ENCODE measurements at places on chromosomes 4 and X.

- DNase-seq: no peak
Observed at GRCh38 chr4:108546728-108547127, 73.6 kb upstream of the RPL34 start.

- no peak for DNase-seq
Observed at GRCh38 chrX:122816288-122816687, 367.8 kb upstream of the GRIA3 start.

GRCh38 chrX:108121291-108121690, 29.7 kb downstream of the ATG4A start:
- no peak for DNase-seq

- DNase-seq: no peak
Observed at GRCh38 chr4:7135389-7135746, 57.0 kb upstream of the SORCS2 start.

- DNase-seq: no peak
Observed at GRCh38 chr4:120991885-120992284, 69.4 kb upstream of the PRDM5 start.

- DNase-seq: no peak
Observed at GRCh38 chrX:68511255-68511654, 12.4 kb downstream of the YIPF6 start.

GRCh38 chrX:118272242-118272641, 73.7 kb upstream of the WDR44 start:
- DNase-seq: no peak

GRCh38 chr4:113125418-113125817, 76.0 kb downstream of the ANK2 start:
- no peak for DNase-seq

- DNase-seq: no peak
Observed at GRCh38 chr4:84151574-84151973, 347.5 kb downstream of the NKX6-1 start.

DNA sequence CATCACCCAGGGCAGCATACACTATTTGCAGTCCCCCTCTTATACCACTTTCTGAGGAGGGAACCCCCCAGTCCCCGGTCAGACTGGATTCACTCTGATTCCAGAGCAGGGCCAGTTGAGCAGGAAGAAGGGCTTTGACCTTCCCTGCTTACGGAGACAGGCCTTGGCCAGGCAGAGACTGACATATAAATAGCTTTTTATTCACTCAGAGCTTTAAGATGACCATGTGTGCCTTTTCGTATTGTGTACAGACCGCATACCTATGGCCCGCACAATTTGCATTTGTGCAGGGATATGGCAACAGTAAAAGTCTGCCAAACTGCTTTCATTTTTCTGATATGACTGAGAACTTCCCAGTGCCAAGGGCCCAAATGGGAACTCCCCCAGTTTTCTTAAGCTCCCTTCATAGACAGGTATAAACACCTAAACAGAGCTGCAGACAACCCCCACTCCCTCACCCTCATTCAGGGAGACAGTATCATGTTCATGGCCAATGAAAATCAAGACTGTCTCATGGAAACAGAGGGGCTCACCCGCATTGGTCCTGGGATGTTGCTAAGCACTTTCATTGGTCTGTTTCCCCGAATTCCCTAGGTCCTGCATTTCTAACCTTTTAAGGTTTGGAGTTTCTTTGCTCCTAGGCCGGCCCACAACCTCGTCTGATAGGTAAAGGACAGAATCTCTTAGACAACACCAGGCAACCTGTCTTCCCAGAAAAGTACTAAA, 86.0 kb downstream of the RTL5 start:
- DNase-seq: no peak

- no peak for DNase-seq
Observed at GRCh38 chr4:44725166-44725565, 1.2 kb downstream of the GNPDA2 start.

GRCh38 chr4:166822386-166822785, 411.9 kb downstream of the SPOCK3 start:
- no peak for DNase-seq

- no peak for DNase-seq
Observed at GRCh38 chr4:14445882-14446281, 556.4 kb upstream of the CPEB2 start.

- no peak for DNase-seq
Observed at GRCh38 chrX:19448077-19448476, 67.2 kb downstream of the MAP3K15 start.

DNA sequence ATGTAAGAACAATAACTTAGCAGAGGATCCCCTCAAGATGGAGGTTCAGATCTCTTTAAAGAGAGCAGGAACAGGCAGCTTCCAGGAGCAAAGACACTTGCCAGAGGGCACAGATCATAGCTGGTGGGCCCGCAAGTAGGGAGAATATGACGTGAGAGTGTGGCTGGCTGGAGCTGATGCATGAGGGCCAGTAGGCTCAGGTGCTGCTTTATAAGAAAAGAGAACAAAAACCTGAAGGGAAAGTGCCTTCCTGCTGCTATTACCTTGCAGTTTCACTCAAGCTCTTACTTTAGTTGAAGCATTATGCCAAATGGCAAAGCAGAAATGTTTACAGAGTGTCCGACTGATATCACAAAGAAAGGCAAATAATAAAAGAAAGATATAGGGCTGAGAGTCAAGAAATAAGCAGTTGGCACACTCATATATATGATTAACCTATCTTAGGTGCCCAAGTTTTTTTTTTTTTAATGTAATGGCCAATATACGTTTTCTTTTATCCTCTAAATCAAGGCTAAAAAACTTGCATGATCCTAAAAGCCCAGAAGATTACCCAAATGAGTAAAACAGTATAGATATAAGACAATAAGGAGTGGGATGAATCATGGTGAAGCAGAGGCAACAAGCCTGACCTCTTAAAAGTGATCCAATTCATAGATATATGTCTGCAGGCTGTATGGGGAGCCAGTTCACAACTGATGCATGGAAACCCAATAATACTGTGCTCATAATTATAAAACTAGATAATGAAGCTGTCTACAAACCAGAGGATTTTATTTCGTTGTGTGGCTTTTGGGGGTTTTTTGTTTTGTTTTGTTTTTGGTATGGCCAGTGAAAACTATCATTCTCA, 12.6 kb downstream of the NR0B1 start:
- DNase-seq: no peak

DNA sequence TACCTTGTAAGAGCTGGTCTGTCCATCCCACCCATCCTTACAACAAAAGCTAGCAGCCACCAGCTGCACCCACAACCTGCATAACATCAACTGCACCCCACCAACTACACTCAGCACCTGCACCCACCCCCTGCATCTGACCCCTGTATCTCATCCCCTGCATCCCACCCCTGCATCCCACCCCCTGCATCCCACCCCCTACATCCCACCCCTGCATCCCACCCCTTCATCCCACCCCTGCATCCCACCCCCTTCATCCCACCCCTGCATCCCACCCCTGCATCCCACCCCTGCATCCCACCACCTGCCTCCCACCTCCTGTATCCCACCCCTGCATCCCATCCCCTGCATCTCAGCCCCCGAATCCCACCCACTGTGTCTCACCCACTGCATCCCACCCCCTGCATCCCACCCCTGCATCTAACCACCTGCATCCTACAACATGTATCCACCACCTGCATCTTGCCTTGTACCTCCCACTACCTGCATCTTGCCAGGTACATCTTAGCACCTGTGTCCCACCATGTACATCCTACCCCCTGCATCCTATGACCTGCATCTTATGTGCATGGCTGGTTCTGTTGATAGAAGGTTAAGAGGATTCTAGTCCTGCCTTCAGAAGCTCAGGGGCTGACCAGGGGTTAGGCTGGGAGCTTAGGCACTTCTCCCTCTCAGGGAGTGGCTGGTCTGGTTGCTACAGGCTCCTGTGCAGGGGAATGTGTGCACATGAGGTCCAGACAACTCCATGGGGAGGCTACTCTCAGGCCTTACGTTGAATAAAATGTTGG, 9.4 kb downstream of the TMEM271 start:
- no peak for DNase-seq

DNA sequence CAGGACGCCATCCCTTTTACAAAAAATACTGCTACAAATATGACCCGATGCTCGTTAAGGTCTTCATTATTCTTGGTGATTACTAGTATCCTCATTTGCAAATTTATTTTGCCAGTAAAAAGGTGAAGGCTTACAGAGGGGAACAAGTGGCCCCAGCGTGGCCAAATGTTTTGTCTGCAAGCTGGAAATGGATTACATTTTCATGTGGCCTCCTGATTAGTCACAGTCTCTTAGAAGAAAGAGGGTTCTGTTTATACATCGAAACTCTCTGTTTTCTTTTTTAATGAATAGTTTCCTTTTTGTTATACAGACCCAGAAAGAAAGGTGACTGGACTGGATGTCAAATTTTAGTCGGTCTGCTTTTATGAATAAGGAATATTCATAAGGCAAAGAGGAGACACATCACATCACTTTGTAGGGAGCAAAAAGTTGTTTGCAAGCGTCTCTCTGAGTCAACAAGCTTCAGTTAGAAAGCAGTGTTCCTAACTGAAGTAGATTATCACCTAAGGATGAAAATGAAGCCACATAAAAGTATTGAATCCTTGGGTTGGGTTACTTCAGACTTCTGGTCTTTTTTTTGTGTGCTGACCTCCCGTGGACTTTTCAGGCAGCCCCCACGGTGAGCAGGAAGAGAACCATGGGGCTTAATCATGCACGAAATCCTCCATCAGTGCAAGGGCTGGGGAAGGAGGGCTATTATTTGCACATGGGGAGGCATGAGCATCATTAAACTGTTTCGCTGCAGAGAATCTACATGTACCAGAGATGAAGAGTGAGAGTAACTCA, 125.6 kb downstream of the ARSF start:
- DNase-seq: no peak

DNA sequence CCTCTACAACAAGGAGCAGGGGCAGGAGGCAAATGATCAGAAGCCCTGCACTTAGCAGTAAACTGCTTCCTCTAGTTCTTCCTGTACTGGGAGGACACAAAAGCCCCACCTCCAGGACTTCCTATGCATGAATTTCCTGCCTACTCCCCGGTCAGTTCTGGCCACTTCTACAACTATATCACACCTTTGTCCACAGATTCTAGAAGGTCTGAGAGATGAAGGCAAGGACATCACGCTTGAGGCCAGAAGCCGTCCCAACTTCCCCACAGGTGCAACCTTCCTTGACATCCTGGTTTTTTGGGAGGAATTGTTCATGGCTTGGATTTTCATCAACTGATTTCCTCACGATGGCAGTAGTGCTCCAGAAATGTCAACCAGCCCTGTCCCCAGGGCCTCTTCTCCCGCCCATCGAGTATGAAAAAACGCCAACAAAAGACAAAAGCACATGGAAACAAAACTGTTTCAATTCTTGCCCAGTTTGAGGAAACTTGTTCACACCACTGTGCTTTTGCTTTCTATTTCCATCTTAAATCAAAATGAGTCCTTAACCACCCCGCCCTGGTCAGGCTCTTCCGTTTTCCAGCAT, 206.5 kb upstream of the STK26 start:
- no peak for DNase-seq

GRCh38 chr4:41753942-41754341, 5.4 kb upstream of the PHOX2B start:
- no peak for DNase-seq

GRCh38 chr4:173436149-173436579, 37.2 kb upstream of the SCRG1 start:
- DNase-seq: no peak

GRCh38 chr4:85639946-85640345, 165.0 kb downstream of the ARHGAP24 start:
- no peak for DNase-seq

- DNase-seq: no peak
Observed at GRCh38 chr4:158871335-158871724, 102.5 kb downstream of the FNIP2 start.

DNA sequence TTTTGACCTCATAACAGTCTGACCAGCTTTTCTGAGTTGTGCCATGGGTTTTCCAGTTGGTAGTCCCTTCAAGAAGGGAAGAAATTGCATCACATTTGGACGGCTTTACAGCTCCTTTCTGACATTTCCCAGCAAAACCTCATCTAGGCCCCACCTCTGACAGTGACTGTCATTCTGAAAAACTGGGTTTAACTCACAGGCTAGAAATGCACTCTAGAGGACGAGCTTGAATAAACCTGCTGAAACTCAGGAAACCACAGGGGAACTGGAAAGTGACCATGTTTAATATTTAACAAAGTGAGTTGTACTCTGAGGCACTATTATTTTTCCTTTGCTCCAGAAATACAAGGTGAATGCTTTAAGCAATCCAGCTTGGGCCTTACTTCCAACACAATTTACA, 434.3 kb upstream of the RASGEF1B start:
- no peak for DNase-seq

All from SW 1271 (cell line).